ENCODE measurements at places on chromosomes 3 and 15. TPM values are rescaled to one million over a fixed set of nuclear protein-coding genes. Genes with fewer than 3 reads are reported as not detected.

Gene CHST13
- not detected for total RNA-seq

Gene ZCWPW2
- total RNA-seq: not detected

Gene PPARG
- total RNA-seq: 0.80 TPM

Gene CHRNA5
- 10.5 TPM for total RNA-seq

Gene DGKG
- 0.42 TPM for total RNA-seq

Gene ANKDD1A
- 2.3 TPM for total RNA-seq

Gene BUB1B
- 57.1 TPM for total RNA-seq

Gene BCHE
- total RNA-seq: not detected

Gene SCN11A
- total RNA-seq: 0.08 TPM

Gene CLDN18
- not detected for total RNA-seq

Gene KBTBD13
- not detected for total RNA-seq

Gene MORC1
- total RNA-seq: not detected

Gene C15orf62
- 0.25 TPM for total RNA-seq

Gene GRAMD2A
- total RNA-seq: not detected

Gene PEAK1
- total RNA-seq: 27.8 TPM

Gene PLSCR5
- not detected for total RNA-seq

Gene UNC13C
- total RNA-seq: not detected

Gene ISL2
- total RNA-seq: 0.21 TPM

Gene CYP19A1
- total RNA-seq: not detected

Gene KLHL6
- 32.9 TPM for total RNA-seq

Gene CHL1
- not detected for total RNA-seq

Gene CEMIP
- not detected for total RNA-seq

Gene SQOR
- 65.9 TPM for total RNA-seq

Gene GOLGA6L7
- total RNA-seq: not detected

Gene KCNAB1
- not detected for total RNA-seq

Gene PLAAT1
- not detected for total RNA-seq

Gene PIERCE2
- total RNA-seq: not detected

Gene LRRC2
- total RNA-seq: not detected

Gene B3GALNT1
- 3.4 TPM for total RNA-seq

Gene ITIH3
- not detected for total RNA-seq

Gene IGF2BP2
- total RNA-seq: 0.32 TPM

Gene GOLGA8T
- not detected for total RNA-seq

Gene IREB2
- total RNA-seq: 69.6 TPM

Gene CD276
- total RNA-seq: 3.1 TPM

Gene USP50
- not detected for total RNA-seq

Gene SI
- not detected for total RNA-seq

Gene DET1
- 1.2 TPM for total RNA-seq

Gene SEMA3B
- 0.40 TPM for total RNA-seq

Gene CCR9
- 1.8 TPM for total RNA-seq

Gene CHRFAM7A
- total RNA-seq: 0.74 TPM

Gene MEGF11
- not detected for total RNA-seq

Gene CSPG4
- total RNA-seq: 0.02 TPM

Gene CSPG5
- total RNA-seq: 0.74 TPM

Gene TBCCD1
- 15.8 TPM for total RNA-seq

Gene TMEM207
- total RNA-seq: not detected

Gene ZDHHC19
- total RNA-seq: not detected

Gene GOLGA6B
- total RNA-seq: not detected

Gene ANKRD63
- total RNA-seq: 0.17 TPM

Gene FGF12
- total RNA-seq: not detected

Gene RTP2
- not detected for total RNA-seq

Gene CYB561D2
- total RNA-seq: 28.2 TPM

Gene GNL3
- total RNA-seq: 240 TPM

Gene CAMKV
- 1.8 TPM for total RNA-seq

Gene CHDH
- total RNA-seq: 0.42 TPM
